ENCODE measurements at places on chromosomes 2 and 18. TPM values are rescaled to one million over a fixed set of nuclear protein-coding genes. Genes with fewer than 3 reads are reported as not detected.

Gene SIX3
- not detected for total RNA-seq

DNA sequence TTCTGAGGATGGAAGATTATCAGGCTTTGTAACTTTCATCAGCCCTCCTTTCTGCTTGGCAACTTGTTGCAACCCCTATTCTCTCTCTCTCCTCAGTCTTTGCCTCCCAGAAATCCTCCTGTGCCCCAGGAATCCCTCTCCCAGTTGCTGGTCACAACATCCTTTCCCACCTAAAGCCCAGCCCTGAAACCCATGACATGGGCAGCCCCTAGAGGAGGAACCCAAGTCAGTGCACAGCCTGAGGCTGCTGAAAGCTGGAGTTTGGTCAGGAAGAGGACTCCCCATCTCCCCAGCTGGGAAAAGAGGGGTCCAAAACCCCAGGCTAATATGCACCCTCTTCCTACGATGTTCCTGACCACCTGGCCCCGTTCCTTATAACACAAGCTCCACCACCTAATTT lies 29.5 kb downstream of the PKDCC start:
- H3K27me3 ChIP-seq: peaks cover 2% of the 10 kb centered on the region
- no peak overlapping the region for H3K27ac ChIP-seq
- H3K4me3 ChIP-seq: no peak overlapping the region
- DNase-seq: no peak
- no peaks in the 10 kb centered on the region for H3K4me1 ChIP-seq

DNA sequence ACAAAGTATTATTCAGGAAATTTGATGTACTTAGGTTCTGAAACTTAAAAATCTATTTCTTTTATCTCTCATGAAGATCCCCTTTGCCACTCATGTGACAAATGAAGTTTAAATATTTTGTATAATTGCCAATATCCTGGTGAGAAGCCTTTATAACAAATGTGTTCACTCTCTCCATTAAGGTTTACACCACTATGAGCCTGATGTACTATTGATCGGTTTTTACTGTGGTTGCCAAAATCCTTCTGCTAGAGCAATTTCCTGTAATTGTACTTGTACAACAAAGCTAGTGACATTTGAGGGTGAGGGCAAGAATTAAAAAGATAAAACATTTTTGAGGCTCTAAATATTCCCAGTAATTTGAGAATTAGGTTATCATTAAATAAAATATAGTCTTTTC lies 222.3 kb upstream of the CDH19 start:
- no peak for DNase-seq
- H3K4me1 ChIP-seq: no peaks in the 10 kb centered on the region
- H3K36me3 ChIP-seq: no peaks in the 10 kb centered on the region
- no peak overlapping the region for H3K27ac ChIP-seq

DNA sequence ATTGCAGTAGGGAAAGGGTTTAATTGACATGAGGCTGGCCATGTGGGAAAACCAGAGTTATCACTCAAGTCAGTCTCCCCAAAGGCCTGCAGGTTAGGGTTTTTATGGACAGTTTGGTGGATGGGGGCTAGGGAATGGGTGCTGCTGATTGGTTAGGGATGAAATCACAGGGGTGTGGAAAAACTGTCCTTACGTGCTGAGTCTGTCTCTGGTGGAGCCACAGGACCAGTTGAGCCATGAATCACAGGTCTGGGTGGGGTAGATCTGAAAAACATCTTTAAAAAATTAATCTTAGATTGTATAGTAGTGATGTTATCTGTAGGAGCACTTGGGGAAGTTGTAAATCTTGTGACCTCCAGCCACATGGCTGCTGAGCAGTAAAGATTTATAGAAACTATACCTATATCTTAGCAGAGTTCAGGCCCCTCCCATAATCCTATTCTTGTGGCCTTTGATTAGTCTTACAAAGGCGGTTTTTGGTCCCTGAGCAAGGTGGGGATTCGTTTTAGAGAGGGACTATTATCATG lies 139.6 kb downstream of the COMMD1 start:
- H3K27me3 ChIP-seq: no peaks in the 10 kb centered on the region
- peaks cover under 1% of the 10 kb centered on the region for H3K4me1 ChIP-seq
- no peak overlapping the region for H3K27ac ChIP-seq
- no peak for DNase-seq

- H3K4me3 ChIP-seq: no peak overlapping the region
- no peaks in the 10 kb centered on the region for H3K36me3 ChIP-seq
- no peaks in the 10 kb centered on the region for H3K4me1 ChIP-seq
- peaks cover 9% of the 10 kb centered on the region for H3K27me3 ChIP-seq
- H3K27ac ChIP-seq: no peak overlapping the region
Observed at GRCh38 chr18:67183398-67183797, 333.1 kb downstream of the DSEL start.

GRCh38 chr2:238286551-238286950 lies 1.9 kb downstream of the PER2 start:
- DNase-seq: peak; percentile 36
- peaks cover 39% of the 10 kb centered on the region for H3K4me1 ChIP-seq
- no peak overlapping the region for H3K27ac ChIP-seq
- no peaks in the 10 kb centered on the region for H3K27me3 ChIP-seq

- peak overlapping the region; percentile 23 for H3K27ac ChIP-seq
- no peak overlapping the region for H3K4me3 ChIP-seq
- no peaks in the 10 kb centered on the region for H3K27me3 ChIP-seq
- peaks cover 21% of the 10 kb centered on the region for H3K4me1 ChIP-seq
- DNase-seq: no peak
- H3K36me3 ChIP-seq: no peaks in the 10 kb centered on the region
Observed at GRCh38 chr2:64025741-64026140, 6.5 kb upstream of the VPS54 start.

Gene RGPD3
- 0.14 TPM for total RNA-seq

DNA sequence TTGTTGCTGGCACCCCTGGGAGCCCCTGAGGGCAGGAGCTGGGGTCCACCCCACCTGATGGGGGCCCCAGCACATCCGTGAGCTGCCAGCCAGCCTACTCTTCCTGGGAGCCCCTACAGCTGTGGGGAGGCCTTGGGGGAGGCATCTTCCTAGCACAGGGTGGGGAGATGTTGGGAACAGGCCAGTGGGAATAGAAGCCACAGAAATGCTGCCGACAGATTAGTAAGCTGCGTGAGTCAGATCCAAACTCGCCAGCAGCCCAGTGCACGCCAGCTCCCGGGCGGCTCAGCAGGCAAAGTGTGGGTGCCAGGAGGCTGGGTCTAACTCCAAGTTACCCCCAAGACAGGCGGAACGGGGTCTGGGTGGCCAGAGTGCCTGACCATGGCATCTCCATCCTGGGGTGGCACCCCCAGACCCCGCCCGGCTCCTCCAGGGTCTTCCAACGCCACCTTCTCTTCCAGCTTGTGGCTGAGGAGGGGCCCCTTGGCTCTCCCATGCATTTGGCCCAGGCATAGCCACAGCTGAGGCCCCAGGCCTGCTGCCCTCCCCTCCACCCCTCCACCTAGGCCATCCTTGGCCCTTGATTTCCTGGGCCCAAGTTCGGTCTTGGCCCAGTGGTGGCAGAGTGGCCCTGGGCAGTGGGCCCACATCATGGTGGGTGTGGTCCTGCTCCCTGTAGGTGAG lies 15.3 kb downstream of the CROCC2 start:
- peaks cover 4% of the 10 kb centered on the region for H3K27me3 ChIP-seq
- H3K4me1 ChIP-seq: no peaks in the 10 kb centered on the region
- no peaks in the 10 kb centered on the region for H3K36me3 ChIP-seq
- peak; percentile 13 for DNase-seq
- H3K27ac ChIP-seq: no peak overlapping the region

Gene ABHD1
- total RNA-seq: 0.65 TPM

Gene VSNL1
- not detected for total RNA-seq

Gene DSG1
- not detected for total RNA-seq

- peaks cover 2% of the 10 kb centered on the region for H3K36me3 ChIP-seq
- DNase-seq: no peak
- no peak overlapping the region for H3K27ac ChIP-seq
- no peaks in the 10 kb centered on the region for H3K27me3 ChIP-seq
Observed at GRCh38 chr18:13397504-13398163, 179.1 kb downstream of the LDLRAD4 start.

- peak; percentile 64 for DNase-seq
- H3K36me3 ChIP-seq: no peaks in the 10 kb centered on the region
- peaks cover 53% of the 10 kb centered on the region for H3K27me3 ChIP-seq
- H3K4me1 ChIP-seq: peaks cover 11% of the 10 kb centered on the region
Observed at GRCh38 chr2:229715895-229716507, 1.6 kb upstream of the DNER start.

DNA sequence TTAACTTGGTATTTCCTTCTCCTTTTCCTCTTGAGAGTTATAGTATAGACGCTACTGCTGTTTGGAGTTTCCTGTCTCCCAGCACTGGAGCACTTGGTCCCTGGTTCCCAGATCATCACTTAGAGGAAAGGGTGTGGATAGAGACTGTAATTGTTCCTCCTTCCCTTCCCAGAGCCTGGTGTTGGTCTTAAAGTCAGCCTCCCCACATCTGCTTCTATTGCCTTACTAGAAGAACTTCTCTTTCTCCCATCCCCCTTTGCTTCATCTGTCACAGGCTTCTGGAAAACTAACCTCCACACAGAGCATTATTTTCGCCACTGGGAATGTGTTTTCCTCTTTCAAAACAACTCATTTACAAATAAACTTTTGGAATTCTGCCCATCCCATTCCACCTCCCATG lies 131.0 kb downstream of the CCDC85A start:
- no peaks in the 10 kb centered on the region for H3K36me3 ChIP-seq
- H3K27ac ChIP-seq: no peak overlapping the region
- H3K4me1 ChIP-seq: no peaks in the 10 kb centered on the region
- H3K27me3 ChIP-seq: no peaks in the 10 kb centered on the region

DNA sequence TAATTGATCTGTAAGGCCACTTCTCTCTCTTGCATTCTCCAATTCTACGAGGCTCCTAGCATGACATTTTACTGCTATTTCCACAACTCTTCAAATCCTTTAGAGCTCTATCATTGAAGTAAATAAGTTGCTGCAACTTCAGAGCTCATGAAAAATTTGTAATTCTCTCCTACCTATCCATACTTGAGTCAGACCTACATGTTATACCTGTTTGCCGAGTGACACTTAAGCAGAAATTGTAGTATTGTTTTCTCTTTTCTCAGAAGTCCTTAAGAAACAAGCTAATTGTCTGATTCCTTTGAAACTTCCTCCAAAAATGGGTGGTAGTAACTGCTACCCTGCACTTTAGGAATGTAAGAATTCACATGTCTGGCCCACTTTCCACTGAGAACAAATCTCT lies 26.1 kb downstream of the GALM start:
- H3K27ac ChIP-seq: no peak overlapping the region
- peaks cover 60% of the 10 kb centered on the region for H3K4me1 ChIP-seq
- DNase-seq: no peak
- no peak overlapping the region for H3K4me3 ChIP-seq
- H3K36me3 ChIP-seq: peaks cover 65% of the 10 kb centered on the region

DNA sequence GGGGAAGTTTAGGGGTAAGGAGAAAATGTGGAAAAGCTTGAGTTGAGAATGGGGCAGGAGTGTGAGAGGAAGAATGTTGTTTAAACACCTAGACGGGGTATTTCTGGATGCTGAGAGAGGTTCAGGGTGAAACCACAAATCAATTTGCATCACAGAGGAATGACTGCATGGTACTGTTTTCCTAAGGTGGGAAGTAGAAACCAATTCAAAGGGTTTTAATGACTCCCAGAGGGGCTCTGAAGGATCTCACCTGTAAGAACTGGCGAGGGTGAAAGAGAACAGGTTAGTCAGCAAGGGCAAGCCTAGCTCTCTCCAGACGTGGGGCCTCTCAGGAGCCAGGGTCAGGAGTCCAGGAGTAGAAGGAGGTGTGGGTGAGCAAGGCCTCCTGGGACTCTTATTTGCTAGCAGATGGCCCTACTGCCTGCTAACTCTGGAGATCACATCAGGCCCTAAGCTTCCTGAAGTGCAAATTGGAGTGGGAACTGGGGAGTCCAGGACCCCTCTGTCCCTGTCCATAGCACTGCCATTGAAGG lies 133.0 kb upstream of the CELF4 start:
- H3K27me3 ChIP-seq: no peaks in the 10 kb centered on the region
- no peaks in the 10 kb centered on the region for H3K4me1 ChIP-seq
- H3K4me3 ChIP-seq: no peak overlapping the region
- DNase-seq: no peak
- no peak overlapping the region for H3K27ac ChIP-seq
- no peaks in the 10 kb centered on the region for H3K36me3 ChIP-seq

- H3K36me3 ChIP-seq: no peaks in the 10 kb centered on the region
- H3K27me3 ChIP-seq: no peaks in the 10 kb centered on the region
- H3K4me3 ChIP-seq: no peak overlapping the region
- no peaks in the 10 kb centered on the region for H3K4me1 ChIP-seq
Observed at GRCh38 chr18:73707035-73707434, 440.6 kb downstream of the FBXO15 start.

- H3K27me3 ChIP-seq: peaks cover 14% of the 10 kb centered on the region
- H3K4me3 ChIP-seq: no peak overlapping the region
- no peak overlapping the region for H3K27ac ChIP-seq
- DNase-seq: no peak
Observed at GRCh38 chr2:235960716-235961640, 207.2 kb downstream of the GBX2 start.

Gene SERPINB13
- total RNA-seq: not detected

Gene DNAH7
- not detected for total RNA-seq

DNA sequence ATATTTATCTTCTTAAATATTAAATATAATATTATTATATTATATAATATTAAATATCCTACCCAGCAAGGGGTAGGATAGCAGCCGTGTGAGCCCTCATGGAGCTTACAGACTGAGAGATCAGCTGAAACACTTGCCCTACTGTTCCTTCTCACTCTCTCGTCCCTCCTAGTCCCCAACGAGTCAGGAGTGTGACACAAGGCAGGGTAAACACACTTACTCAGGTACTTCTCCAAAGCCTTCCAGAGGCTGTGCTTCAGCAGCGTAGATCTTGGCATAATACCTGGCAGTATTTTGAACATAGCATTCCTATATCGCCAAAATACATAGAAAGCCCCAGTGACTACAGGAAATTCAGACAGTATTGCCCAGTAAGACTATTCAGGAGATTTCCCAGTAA lies 114.1 kb downstream of the ALPK2 start:
- peaks cover 5% of the 10 kb centered on the region for H3K27me3 ChIP-seq
- H3K4me1 ChIP-seq: no peaks in the 10 kb centered on the region
- no peaks in the 10 kb centered on the region for H3K36me3 ChIP-seq
- no peak overlapping the region for H3K4me3 ChIP-seq
- DNase-seq: no peak

DNA sequence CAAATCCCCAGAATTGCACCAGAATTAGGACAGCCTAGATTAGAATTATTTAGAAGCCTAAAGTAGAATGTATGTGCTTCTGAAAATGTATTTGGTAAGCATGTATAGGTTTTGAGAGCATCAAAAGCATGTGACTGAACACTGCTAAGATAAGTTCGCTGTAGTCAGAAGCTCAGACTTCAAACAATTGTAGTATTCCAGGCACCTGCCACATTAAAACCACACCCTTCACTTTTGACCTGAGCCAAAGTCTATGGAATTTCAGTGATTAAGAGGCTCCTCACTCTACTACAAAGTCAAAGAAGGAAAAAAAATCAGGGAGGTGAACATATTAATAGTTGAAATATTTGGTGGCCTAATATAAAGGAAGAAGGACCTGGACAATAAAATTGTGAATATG lies 8.2 kb downstream of the KCNJ3 start:
- H3K27me3 ChIP-seq: peaks cover 2% of the 10 kb centered on the region
- no peaks in the 10 kb centered on the region for H3K36me3 ChIP-seq
- no peak for DNase-seq
- no peak overlapping the region for H3K4me3 ChIP-seq

GRCh38 chr2:210169516-210170195 lies 1.6 kb downstream of the KANSL1L start:
- H3K4me1 ChIP-seq: peaks cover 37% of the 10 kb centered on the region
- H3K4me3 ChIP-seq: peak overlapping the region; percentile 98
- peak overlapping the region; percentile 97 for H3K27ac ChIP-seq
- peaks cover 4% of the 10 kb centered on the region for H3K27me3 ChIP-seq
- DNase-seq: no peak
- no peaks in the 10 kb centered on the region for H3K36me3 ChIP-seq
